ENCODE measurements at places on chromosomes 4 and X. TPM values are rescaled to one million over a fixed set of nuclear protein-coding genes. Genes with fewer than 3 reads are reported as not detected.

- DNase-seq, result no peak
These were observed 27.6 kb downstream of the MORF4L2 start for GRCh38 chrX:103658681-103659433.

DNA sequence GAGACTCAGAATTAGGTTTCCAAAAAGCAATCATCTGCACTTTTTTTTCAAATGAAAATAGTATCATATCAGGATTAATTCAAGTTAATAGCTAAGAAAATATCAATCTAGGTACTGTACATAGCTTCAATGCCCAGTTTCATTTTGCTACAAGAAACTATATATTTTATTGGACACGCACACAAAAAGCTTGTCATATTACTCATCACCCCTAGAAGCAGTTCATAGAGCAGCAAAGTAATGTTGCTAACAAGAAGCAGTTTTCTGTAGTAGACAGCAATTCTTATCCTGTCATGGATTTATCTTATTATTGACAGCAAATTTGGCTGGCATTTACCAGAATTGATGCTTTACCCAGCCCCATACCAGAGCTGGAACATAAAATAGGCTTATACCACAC, 52.3 kb upstream of the LSM6 start:
- no peak for DNase-seq

- DNase-seq, result no peak
These were observed 35.7 kb downstream of the DDX53 start for GRCh38 chrX:23035493-23035892.

DNA sequence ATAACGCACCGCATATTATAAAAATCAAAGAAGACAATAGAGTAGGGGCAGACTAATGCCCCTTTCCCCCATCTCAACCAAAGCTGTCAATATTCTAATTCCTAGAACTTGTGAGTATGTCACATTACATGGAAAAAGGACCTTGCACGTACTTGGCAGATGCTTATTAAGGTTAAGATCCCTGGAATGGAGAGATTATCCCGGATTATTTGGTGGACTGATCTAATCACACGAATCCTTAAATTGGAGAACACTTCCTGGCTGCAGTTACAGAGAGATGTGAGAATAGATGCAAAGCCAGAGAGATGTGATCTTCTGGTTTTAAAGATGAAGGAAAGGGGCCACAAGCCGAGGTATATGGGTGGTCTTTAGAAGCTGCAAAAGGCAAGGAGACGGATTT, 548.7 kb downstream of the SPRY1 start:
- DNase-seq, result no peak

DNA sequence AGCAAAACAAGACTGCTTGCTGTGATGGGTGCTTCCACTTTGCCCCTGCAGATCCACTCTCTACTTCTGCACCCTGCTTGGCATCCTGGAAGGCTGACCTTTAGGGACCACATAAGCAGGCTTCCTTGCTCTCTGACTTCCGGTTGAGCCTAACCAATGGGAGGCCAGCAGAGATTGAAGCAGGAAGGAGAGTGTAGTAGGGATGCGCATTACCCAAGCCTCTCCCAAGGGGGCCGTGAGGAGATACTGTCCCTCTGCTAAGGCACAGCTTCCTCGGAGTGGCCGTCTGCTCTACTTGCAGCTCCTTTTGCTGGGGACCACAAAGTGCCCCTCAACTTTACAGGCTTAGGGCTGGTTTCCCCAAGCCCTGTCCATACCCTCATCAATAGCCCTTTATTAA, 624.3 kb upstream of the TENM3 start:
- DNase-seq, result no peak

GRCh38 chr4:53477038-53477565, 99.7 kb downstream of the FIP1L1 start:
- DNase-seq, result no peak

- no peak for DNase-seq
These were observed 2.0 kb downstream of the DOK7 start for GRCh38 chr4:3464911-3465697.

DNA sequence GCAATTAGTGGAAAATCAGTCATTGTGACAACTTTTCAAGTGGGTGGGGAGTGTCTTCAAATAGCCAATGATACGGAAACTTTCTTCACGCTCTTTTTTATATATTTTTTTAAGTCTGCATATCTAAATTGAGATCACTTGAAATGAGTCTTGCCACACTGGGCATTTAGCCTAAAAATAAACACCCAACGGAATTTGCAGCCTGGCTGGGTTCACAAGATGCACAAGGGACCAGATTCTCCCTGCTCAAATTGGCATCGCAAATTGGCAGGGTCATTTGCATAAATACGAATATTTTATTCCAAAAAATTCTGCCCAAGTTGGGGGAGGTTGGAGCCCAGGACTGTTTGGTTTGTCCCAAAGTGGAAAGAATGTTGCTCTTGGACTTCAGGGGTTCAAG, 87.6 kb downstream of the LIMCH1 start:
- no peak for DNase-seq

UGT2A1 gene
- polyA plus RNA-seq, result 68.6 TPM

DNA sequence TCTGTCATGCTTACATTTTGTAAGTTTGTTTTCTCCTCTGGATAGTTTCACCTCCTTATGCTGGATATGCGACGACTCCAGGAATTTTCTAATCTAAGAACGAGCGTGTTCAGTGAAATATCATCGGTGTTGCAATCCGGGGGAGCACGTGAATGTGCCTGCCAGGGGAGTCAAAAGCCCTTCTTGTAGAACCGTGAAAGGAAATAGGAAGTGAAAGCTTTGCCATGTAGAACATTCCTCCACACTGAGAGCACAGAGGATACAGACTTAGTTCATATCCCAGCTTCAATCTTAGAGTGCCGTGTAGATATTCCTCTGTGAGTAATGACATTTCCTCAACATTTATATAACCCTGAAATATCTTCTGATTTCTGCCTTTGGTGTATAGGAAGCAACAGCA, 121.2 kb downstream of the VEGFC start:
- no peak for DNase-seq

DNA sequence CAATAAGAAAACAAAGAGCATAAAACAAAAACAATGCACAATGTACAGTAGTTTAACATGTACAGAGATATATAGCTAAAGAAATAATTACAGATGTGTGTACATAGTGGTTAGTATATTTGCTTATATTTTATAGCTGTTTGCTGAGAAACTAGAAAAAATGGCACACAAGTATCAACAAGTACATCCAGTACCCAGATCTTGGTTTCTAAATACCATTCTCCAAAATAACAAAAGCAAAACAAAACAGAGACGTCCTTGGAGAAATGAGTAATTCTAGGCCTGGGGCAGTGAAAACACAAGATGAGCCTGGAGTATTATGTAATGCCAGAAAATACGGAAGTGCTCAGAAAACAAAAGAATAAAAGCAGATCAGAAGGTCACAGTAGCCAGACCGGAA, 189.6 kb downstream of the TMEM47 start:
- no peak for DNase-seq

GRCh38 chr4:2261110-2261852, 628 bp downstream of the MXD4 start:
- no peak for DNase-seq

- DNase-seq, result no peak
These were observed 269.6 kb downstream of the GBA3 start for GRCh38 chr4:22962295-22962694.

DNA sequence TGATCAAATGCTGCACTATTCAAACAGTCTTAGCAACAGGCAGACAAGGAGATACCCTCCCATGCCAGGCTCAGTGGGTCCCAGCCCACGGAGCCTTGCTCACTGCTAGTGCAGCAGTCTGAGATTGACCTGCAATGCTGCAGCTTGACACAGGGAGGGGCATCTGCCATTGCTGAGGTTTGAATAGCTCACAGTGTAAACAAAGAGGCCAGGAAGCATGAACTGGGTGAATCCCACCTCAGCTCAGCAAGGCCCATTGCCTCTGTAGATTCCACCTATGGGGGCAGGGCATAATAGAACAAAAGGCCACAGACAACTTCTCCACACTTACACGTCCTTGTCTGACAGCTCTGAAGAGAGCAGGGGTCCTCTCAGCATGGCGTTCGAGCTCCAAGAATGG, 26.6 kb upstream of the ZXDB start:
- no peak for DNase-seq

- DNase-seq, result no peak
These were observed 56.7 kb upstream of the FGFBP2 start for GRCh38 chr4:16019649-16020048.

GRCh38 chr4:48195374-48195773, 61.3 kb upstream of the TXK start:
- DNase-seq, result no peak

GRCh38 chrX:155026420-155026726, 271 bp upstream of the FUNDC2 start:
- DNase-seq, result no peak

REPS2 gene
- polyA plus RNA-seq, result 19.6 TPM

TEX13C gene
- not detected for polyA plus RNA-seq

VCX3A gene
- not detected for polyA plus RNA-seq

- DNase-seq, result no peak
These were observed 1.5 kb downstream of the CCNG2 start for GRCh38 chr4:77158487-77158861.

- peak; percentile 55 for DNase-seq
These were observed 407.9 kb downstream of the PCDH18 start for GRCh38 chr4:137124278-137124932.

GRCh38 chr4:57554556-57555092, 444.4 kb upstream of the IGFBP7 start:
- no peak for DNase-seq

TRAPPC11 gene
- polyA plus RNA-seq, result 40.4 TPM

DNA sequence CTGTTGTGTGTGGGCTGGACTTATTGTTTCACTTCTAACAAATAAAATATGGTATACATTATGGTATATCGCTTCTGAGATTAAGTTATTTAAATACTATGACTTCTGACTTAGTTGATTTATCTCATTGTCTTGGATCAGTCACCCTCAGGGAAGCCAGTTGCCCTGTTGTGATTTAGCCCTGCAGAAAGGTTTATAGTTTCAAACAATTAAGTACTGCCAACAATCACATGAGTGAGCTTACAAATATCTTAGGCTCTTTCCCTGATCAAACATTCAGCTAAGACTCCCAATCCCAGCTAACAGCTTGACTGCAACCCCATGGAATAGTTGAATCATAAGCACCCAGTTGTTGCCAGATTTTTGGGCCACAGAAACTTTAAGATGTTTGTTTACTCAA, 85.4 kb downstream of the MAGEC1 start:
- DNase-seq, result no peak

CCKAR gene
- 0.10 TPM for polyA plus RNA-seq

CHST7 gene
- 2.1 TPM for polyA plus RNA-seq

GRCh38 chr4:8641256-8641655, 48.7 kb downstream of the CPZ start:
- DNase-seq, result no peak

GRCh38 chr4:138565576-138565975, 323.4 kb upstream of the SLC7A11 start:
- no peak for DNase-seq

ARL9 gene
- polyA plus RNA-seq, result 1.5 TPM

IQSEC2 gene
- 14.5 TPM for polyA plus RNA-seq

- DNase-seq, result no peak
These were observed 313.2 kb downstream of the RAPGEF2 start for GRCh38 chr4:159416073-159416472.

ENAM gene
- polyA plus RNA-seq, result 4.9 TPM

DNA sequence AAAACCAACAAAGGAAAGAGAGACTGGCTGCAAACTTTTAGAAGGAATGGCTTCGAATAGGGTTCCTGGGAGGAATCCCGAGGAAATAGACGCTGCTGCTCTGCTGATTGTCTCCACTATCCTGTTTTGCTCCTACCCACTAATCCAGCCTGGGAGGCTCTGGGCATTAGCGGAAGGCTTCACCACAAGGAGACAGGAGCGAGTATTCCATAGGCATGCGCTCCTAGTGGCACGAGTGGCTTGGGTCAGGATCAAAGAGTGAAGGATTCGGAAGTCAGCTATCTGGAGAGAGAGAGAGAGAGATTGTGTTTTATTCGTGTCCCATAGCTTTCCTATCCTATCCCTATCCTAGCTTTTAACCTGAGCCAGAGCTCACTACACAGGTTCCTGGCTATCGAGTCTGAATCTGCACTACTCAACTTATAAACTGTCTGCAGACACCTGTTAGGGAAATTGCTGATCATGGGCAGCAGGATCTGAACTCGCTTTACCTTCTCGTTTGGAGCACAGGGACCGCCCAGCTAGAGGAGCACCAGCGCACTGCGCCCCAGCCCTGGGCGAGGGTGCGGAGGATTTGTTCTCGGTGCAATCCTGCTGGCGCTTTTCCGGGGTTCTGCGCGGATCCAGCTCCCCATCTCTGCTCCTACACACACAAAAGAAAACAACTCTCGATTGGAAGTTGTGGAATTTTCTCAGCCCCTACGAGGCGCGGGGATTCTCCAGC, 740 bp upstream of the NPY2R start:
- peak; percentile 4 for DNase-seq

- DNase-seq, result no peak
These were observed 185.2 kb downstream of the UNC5C start for GRCh38 chr4:95363559-95363925.

DNA sequence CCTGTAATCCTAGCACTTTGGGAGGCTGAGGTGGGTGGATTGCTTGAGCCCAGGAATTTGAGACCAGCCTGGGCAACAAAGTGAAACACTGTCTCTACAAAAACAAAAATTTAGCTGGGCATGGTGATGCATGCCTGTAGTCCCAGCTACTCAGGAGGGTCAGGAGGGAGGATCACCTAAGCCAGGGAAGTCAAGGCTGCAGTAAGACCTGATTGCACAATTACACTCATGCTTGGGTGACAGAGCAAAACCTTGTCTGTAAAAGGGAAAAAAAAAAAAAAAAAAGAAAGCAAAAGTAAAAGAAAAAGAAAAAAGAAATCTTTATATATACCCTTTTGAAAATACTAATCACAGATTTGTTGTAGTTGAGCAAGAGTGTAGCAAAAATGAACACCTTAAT, 801.0 kb upstream of the IGFBP7 start:
- DNase-seq, result no peak

GRCh38 chr4:90002441-90003062, 107.9 kb downstream of the MMRN1 start:
- no peak for DNase-seq

STAP1 gene
- 0.17 TPM for polyA plus RNA-seq

DNA sequence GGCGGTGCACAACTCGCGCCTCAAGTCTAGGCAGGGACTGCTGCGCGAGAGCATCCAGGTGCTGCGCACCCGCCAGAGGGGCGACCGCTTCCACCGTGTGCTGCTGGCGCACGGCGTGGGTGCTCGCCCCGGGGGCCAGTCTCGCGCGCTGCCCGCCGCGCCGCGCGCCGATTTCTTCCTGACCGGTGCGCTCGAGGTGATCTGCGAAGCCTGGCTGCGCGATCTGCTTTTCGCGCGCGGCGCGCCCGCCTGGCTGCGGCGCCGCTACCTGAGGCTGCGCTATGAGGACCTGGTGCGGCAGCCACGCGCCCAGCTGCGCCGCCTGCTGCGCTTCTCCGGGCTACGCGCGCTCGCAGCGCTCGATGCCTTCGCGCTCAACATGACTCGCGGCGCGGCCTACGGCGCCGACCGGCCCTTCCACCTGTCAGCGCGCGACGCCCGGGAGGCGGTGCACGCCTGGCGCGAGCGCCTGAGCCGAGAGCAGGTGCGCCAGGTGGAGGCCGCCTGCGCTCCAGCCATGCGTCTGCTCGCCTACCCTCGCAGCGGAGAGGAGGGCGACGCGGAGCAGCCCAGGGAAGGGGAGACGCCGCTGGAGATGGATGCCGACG, 1.3 kb downstream of the CHST7 start:
- DNase-seq, result no peak

All from right renal pelvis (tissue), 4 donors.